G401 (cell line): ENCODE measurements at places on chromosomes 1 and 21. TPM values are rescaled to one million over a fixed set of nuclear protein-coding genes. Genes with fewer than 3 reads are reported as not detected.

WASF2 gene
- total RNA-seq = 10.4 and 14.2 TPM in 2 replicates

ZC3H12A gene
- 2.6 and 3.3 TPM in 2 replicates for total RNA-seq

DNASE2B gene
- total RNA-seq = not detected in 2 replicates

LRRC53 gene
- 0.03 TPM in 1 of 2 replicates, not detected in the other for total RNA-seq

TLCD4 gene
- 0.06 and 6.2 TPM in 2 replicates for total RNA-seq

KCNA2 gene
- not detected in 2 replicates for total RNA-seq

BARHL2 gene
- 0.06 and 0.07 TPM in 2 replicates for total RNA-seq

HES5 gene
- not detected in 2 replicates for total RNA-seq

PGLYRP3 gene
- total RNA-seq = not detected in 2 replicates

DHX9 gene
- 237 and 290 TPM in 2 replicates for total RNA-seq

AVPR1B gene
- not detected in 2 replicates for total RNA-seq

SLC35F3 gene
- total RNA-seq = not detected in 2 replicates

LAMB3 gene
- not detected in 2 replicates for total RNA-seq

FCER1G gene
- total RNA-seq = 0.49 TPM in 1 of 2 replicates, not detected in the other

TDRD5 gene
- not detected in 2 replicates for total RNA-seq

SPRR2F gene
- total RNA-seq = not detected in 2 replicates
